ENCODE measurements at places on chromosomes 5 and 9. TPM values are rescaled to one million over a fixed set of nuclear protein-coding genes. Genes with fewer than 3 reads are reported as not detected.

DNA sequence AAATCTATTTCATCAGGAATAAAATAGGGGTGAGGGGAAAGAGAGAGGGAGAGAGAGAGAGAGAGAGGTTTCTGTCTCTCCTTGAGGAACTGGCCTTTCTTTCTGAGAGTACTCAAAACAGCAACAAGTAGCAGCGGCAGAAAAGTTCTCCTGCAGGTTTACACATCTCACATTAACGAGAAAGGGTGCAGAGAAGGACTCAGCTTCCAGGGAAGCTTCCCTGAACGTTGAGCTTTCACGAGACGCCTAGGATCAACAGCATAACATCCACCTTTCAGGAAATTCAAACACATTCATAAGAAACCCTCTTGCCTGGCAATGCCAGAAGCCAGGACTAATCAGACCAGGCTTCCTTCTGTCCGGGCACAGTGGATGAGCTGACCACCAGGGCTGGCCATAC is 162.9 kb downstream of the ZDHHC21 start:
- no peak for DNase-seq

DNA sequence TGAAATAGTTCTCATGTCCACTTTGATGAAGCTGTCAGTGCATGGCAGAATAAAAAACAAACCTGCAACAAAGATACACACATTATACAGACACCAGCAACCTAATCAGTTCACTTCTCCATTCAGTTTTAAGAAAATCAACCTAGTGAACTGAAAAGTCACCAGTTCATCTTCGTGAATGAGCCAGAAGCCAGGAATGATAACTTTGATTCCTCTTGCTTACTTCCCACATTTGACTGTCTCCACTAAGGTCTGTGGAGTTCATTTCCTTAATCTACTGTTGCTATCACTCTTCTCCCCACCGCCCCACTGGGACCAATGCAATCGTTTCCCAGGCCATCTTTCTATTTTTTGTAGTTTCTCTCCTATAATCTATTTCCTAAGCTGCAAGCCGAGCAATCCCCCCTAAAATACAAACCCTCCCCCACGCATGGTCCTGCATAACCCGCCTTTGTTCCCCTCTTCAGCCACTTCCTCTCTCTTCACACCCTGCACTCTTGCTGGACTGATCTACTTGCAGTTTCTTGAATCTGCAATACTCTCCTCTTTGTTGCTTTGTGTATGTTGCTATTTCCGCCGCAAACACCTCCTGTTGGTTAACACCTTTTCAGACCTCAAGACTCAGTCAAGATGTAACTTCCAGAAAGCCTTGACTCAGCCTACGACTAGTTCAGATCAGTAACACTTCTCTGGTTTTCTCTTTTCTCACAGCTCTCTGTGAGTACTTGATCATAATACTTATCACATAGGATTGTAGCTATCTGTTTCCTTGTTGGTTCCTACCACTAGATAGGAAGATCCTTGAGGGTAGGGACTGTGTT is 16.6 kb downstream of the STOM start:
- no peak for DNase-seq

GRCh38 chr9:136587145-136587943 is 41.5 kb upstream of the NOTCH1 start:
- DNase-seq = no peak

- DNase-seq = no peak
These were observed 36.8 kb downstream of the FGD3 start for GRCh38 chr9:92983984-92984589.

DNA sequence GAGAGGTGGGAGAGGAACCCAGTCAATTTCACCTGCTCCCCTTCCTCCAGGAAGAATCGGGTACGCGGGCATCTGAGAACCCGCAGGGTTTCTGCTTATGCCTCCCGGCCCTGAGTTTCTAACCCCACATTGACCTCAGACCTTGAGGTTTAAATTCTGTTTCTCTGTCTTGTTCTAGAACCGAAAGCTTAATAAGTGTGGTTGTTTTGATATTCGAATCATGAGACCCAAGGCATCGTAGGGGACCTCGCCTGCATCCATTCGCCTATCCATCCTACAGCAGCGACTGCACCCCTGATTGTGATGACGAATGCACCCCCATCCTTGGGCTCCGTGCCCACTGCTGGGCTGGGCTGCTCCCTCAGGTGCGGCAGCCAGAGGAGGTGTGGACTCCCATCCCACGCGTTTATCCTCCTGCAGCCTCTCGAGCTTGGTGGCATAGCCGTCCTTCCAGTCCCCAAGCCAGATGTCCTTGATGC is 80.8 kb upstream of the IER5L start:
- DNase-seq = peak; percentile 26

DNA sequence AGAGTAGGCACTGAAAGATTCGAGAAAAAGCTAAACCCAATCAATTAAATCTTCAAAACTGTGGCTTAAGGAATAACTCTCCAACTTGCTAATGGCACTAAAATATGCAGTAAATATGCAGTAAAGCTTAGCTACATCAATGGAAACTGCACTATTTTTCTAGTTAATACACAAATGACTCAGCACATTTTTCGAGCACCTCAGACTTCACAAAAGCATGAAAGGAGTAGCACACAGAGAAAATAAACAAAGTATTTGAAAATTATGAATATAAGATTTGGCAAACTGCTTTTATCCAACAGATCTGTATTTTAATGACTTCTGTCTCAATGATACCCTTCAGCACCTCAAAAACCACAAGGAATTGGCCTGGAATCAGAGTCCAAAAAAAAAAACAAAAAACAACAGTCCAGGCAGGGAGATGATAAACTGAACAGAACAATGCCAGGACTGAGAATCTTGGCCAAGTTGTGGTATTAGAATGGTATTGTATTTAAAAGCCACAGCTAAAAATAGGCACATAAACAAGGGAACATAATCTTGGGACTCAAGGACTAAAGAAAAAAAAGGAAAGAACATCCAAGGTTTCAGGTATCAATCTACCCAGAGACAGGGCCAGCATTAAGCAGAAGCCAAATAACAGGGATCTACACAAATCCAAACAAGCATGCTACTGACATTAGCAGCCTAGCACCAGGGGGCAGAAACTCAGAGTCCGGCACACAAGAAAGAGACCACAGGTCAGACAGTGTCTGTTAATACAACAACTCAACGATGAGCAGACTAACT is 21.4 kb downstream of the TMEM245 start:
- DNase-seq = peak; percentile 52

DNA sequence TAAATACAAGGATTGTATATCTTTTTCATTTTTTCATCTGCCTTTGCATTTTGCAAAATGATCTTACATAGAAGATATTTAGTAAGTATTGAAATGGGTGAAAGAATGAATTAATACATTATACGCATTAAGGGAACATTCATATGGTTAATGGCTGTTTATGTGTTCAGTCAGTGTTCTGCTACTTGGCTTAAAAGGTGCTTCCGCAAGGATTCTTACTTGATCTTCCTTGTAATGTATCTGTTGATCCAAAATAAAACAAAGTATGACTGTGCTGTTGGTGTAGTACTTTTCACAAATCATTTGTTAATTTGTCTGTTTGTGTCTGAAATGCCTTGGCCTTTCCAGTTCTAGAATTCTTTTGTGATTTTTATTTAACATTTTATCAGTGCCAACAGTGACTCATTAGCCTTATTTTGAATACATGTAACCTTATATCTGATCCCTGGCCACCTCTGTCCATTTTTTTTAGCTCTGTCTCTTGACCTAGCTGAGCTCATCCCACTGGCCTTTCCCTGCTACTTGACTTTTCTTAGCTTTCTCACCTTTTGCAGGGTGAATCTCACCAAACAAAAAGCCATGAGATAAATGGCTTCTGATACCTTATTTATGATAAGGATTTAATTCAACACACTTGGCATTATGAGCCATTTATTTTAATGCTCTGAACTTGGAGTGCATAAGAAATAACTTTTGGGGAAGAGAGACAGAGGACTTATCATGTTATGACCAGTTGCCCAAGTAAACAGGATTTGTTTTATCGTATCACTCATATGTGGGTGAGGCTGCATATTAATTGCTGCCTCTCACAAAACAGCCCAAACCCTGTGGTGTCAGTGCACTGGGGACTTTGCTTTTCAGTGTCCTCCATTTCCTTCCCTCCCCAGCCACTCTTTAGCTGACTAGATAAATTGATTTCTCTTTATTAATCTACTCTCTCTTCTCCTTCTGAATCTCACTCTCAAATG is 340.3 kb downstream of the KDM4C start:
- DNase-seq = no peak

GRCh38 chr5:41356786-41357185 is 143.5 kb upstream of the C6 start:
- peak; percentile 28 for DNase-seq

GRCh38 chr5:150469718-150470469 is 20.4 kb upstream of the RPS14 start:
- no peak for DNase-seq

DNA sequence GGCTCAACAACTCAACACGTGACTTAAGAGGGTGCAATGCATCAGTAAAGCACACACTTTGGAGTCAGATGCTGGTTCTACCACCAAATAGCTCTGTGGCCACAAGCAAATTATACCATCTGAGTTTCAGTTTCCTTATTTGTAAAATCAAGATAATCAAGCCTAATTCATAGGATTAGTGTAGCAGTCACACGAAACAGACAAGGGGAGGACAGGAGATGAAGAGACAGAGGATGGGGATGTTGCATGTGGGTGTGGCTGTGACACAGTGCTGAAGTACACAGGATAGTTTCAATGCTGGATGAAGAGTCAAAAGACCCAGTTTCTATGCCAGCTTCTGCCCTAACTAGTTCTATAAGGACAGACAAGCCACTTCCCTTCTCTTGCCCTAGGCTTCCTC is 60.2 kb downstream of the SPOCK1 start:
- DNase-seq = no peak

DNA sequence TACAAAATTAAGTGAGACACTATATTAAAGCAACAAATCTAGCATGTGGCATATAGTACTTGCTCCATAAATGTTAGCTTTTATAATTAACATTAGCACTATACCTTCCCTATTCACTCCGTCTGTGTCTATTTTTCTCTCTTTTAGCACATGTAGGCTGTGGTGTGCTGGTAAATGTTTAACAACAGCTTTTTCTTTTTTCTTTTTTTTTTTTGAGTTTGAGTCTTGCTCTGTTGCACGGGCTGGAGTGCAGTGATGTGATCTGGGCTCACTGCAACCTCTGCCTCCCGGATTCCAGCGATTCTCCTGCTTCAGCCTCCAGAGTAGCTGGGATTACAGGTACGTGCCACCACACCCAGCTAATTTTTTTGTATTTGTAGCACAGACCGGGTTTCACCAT is 62.1 kb downstream of the SPRY4 start:
- DNase-seq = no peak

GRCh38 chr9:133203506-133204075 is 5.5 kb downstream of the OBP2B start:
- DNase-seq = no peak

GRCh38 chr5:111225926-111226325 is 1.7 kb downstream of the CAMK4 start:
- no peak for DNase-seq

DNA sequence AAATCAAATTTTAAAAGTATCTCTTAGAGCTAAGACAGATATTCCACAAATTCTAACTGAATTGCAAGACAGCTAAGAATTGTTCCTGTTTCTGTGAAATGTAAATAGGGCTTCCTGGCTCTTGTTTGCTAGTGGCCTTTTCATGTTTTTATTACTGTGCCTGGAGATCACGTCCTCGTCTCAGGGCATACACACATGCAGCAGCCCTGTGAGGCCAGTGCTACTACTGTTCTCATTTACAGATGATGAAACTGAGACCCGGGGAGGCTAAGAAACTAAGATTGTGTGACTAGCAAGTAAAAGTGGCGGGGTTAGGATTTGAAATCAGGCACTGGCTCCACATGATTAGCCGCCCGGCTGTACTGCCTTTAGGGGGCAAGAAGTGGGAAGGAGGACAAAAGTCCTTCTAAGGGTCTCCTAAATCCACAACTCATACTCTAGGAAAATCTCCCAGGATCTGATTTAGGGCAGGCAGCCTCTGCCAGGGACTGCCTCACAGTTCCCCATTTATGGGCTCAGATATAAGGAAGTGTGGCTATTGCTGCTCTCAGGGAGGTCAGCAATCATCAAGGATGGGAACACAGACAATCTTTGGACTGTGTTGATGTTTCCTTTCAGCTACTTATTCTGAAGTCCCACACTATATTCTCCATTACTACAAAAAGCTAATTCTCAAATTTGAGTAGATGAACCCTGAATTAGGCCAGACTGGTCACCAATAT is 7.9 kb downstream of the PRUNE2 start:
- no peak for DNase-seq

DNA sequence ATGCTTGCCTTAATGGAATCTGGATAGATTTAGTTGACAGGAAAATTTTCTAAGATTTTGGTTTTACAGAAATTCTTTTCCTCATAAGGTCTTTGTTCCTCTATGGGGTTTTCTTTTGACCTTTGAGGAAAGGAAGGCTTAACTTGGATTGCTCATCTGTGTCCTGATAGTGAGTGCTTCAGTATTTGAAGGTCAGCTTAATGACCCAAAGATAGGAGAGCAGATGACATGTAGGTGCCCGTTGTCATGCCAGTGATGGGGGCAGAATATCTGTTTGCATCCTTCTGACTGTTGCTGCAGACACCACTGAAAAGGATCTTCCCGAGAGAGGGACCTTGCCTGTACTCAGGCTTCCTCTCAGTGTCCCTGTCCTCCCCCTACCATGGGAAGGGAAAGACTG is 30.9 kb downstream of the MEGF10 start:
- no peak for DNase-seq

- no peak for DNase-seq
These were observed 379.4 kb downstream of the GADD45G start for GRCh38 chr9:89984214-89984613.

- DNase-seq = peak; percentile 68
These were observed 83.9 kb upstream of the GRAMD2B start for GRCh38 chr5:126339215-126339805.

DNA sequence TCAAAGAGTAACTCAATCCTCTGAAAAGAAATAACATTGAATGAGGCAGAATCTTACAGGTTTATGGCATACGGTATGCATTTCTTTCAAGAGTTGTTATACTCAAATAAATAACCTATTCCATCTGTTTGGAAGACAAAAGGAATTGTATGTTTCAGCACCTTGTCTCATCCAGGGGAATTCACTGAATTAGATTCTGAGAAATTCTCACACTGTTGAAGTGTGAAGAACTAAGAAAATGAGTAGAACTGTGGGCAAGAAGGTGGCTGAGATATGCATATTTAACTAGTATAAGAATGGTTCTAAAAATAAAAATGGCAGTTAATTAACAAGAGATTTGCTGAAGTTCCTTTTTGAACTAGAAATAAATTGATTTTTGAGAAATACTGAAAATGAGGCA is 279.3 kb upstream of the DAP start:
- no peak for DNase-seq

DNA sequence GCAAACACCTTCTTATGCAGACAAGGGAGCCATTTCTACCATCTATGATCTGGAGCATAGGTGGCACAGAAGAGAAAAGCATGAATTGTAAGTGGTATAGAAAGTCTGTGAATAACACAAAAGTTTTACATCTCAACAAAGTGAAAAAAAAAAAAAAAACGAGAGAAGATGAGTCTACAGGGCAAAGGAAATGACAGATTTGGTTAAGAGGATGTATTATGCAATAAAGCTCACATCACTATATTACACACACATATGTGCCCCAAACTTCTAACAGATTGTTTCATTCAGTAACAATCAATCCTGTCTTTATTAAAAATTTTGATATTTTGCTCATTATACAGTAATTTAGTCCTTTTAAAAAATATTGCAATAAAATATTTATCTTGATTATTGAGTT is 49.8 kb downstream of the CERT1 start:
- DNase-seq = no peak

Gene PCDHGA2
- 2.0 TPM for total RNA-seq

Gene DHX29
- total RNA-seq = 25.4 TPM

Gene CATSPER3
- not detected for total RNA-seq

Gene DND1
- total RNA-seq = 2.6 TPM

Gene SPATA31C1
- total RNA-seq = not detected

Gene PCDHA2
- 1.3 TPM for total RNA-seq

Gene MRPS30
- total RNA-seq = 29.0 TPM
